ENCODE measurements at places on chromosomes 11 and 22.
A peak's percentile ranks its signal among the peaks of the same experiment; 100 is the strongest.

- DNase-seq, result peak; percentile 74
Observed at GRCh38 chr22:37019309-37020191, at the start of the genes MPST and TST. Gene MPST (plus strand): TSS chr22:37019742. CDS start chr22:37019837, 95 bp downstream. Gene TST (minus strand): TSS chr22:37019447. CDS start chr22:37018732, 715 bp downstream.

DNA sequence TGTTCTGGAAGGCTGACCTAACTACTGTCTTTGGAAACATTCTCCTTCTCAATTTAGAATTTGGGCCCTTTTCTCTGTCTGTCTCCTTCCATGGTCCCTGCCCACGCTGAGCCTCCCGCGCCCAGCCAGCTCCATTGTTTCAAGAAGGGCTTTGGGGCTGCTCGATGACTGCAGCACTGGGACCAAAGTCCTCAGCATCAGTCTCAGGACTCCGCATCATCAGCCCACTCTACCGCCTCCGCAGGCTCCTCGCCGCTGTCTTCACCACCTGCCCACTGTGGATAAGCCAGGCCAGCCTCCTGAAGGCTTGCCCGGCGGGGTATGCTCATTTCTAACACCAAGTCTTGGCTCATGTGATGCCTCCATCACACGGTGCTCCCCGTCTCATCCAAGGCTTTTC is 81.3 kb downstream of the ZBTB16 start:
- no peak for DNase-seq

- DNase-seq, result peak; percentile 76
Observed at GRCh38 chr11:68889948-68890446, 13.6 kb downstream of the MRPL21 start.

DNA sequence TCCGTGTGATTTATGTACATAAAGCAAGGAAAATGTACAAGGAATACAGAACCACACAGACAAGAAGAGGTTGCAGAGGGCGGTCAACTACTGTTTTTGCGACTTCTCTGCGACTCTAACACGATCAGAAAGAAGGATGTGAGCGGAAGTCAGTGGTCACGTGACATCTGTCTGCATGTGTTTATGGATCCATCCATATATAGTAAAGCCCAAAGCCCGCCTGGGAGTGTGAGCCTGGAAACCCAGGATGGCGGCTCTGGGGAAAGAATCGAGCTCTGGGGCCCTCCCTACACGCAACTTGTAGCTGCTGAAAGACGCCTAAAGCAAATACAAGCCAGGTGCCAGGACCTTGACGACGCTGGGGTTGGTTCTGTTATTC is 8.8 kb downstream of the OSBPL5 start:
- no peak for DNase-seq

- DNase-seq, result no peak
Observed at GRCh38 chr22:27489178-27489675, 312.3 kb downstream of the MN1 start.

DNA sequence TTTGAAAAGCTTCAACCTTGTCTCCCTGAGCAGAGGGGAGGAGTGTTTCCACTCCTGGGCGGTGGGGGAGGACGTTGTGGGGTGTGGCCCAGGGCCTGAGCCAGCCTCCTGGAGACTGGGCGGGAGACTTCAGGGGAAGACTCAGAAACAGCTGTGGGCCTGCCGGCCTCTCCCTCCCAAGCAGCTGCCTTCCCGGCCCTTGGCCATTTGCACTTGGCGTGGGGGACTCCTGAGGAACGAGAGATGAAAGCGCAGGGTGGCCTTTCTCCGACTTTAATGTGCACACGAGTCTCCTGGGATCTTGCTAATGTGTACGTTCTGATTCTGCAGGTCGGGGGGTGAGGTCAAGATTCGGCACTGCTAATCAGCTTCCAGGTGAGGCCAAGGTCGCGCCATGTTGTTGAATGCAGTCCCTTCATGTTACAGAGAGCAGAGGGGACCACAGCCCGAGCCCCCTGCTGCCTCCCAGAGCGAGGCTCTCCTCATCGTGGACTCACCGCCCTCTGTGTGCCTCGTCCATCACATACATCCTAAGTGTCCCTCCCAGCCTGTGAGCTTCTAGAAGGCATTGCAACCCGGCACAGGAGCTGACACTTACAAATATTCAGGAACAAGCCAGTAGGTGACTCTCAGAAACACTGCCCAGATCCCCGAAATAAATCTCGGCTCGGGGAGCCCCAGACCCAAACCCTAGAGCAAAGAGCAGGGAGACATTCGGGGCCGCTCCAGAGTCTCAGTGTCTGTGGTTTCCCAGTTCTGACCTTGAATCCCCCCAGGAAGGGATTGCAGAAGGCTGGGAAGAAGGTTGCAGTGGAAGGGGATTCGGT is 7.7 kb downstream of the LIF start:
- peak; percentile 70 for DNase-seq

- peak; percentile 20 for DNase-seq
Observed at GRCh38 chr11:68997124-68997994, 15.7 kb downstream of the MRGPRF start.

DNA sequence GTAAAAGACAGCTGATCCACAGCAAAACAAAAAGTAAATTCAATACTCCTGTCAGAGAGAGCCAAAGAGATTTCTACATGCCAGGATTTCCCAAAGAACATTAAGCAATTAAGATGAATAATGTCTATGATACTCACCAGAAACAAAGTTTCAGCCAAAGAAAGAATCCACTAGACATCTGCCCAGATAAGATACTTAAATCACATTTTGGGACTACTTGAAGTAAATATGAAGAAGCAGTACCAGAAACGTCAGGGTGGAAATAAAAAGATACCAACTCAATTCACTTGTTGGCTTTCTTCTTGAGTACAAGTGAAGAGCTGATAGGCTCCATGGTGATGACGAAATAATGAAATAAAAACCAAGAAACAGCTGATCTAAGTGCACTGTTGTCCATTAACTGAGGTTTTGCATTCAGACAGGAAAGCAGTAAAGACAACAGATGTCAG is 31.6 kb upstream of the ARHGAP32 start:
- DNase-seq, result no peak

GRCh38 chr11:2771758-2772466 is 72.1 kb upstream of the KCNQ1OT1 start:
- peak; percentile 20 for DNase-seq

- peak; percentile 55 for DNase-seq
Observed at GRCh38 chr11:118998388-118998717, 415 bp downstream of the CENATAC start.

DNA sequence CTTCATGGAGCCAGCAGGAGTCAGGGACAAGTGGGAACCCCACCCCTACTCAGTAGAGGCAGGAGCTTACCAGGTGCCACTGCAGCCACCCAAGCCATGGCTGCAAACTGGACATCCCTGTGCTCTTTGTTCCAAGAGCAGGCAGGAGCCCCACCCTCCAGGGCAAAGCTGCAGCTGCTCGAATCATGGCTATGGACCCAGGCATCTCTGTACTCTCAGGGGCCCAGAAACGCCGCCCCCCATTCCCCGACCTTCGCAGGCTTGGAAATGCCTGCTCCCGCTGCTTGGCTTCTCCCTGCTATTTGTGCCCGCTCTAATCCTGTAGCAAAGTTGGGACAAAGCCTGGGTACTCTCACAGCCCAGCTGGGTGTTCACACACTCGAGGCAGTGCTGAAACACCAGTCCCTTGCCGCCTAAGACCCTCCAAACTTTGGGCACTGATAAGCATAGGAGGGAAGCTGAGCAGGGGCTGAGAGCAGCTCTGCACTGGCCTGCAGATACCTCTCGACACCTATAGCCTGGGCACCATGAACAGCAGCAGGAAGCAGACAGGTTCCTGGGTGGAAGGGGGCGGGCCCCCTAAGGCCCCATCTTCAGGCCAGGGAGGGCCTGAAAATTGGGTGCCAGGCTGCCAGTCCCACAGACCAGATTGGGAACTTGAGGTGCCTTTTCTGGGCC is 402.4 kb downstream of the LRRC4C start:
- DNase-seq, result no peak

DNA sequence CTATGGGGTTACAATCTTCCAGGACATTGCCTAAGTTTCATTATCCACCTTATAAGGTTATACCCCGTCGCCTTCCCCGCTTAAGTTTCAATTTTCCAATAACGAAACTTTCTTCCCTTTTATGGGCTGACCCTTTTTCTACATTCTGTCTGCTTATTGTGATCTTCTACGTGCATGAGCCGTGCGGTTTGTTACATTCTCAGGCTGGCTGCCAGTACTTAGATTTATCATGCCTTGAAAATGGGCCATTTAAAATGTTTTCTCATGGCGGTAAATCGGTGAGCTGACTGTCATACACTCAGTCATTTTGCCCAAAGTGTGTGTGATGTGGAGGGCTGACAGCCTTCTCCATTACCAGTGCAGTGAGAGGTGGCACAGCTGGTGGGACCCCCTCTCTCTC is 23.3 kb downstream of the DGCR6L start:
- no peak for DNase-seq

Data from H9 (cell line).